Activated CD8-positive, alpha-beta memory T cell treated with anti-CD3 and anti-CD28 coated beads for 1 hour (primary cell): ENCODE measurements at places on chromosomes 11 and 22.

DNA sequence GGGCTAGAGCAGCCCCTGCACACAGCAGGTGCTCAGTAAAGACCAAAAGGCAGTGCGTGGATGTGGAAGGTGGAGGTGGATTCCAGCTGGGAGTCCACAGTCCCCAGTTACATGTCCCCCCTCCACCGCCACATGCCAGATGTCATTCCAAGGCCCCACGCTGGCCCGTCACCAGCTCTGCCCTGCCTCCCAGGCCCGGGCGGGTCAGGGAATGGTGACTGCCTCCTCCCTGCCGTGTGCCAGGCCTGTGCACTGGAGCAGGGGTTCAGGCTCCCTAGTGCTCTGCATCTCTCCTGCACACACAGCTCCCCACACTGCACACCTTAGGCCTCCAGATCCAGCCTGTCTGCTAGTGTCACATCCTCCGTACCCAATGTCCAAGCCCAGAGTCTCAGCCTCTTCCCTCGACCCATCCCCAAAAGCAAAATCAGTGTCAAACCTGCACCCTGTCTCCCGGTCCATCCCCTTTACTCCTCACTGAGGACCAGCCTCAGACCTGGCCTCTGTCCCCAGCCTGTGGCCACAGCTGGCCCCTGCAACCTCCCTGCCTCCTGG is 40.2 kb upstream of the PRODH start:
- no peak for DNase-seq

GRCh38 chr11:117488996-117489952 is 161.6 kb downstream of the CEP164 start:
- no peak for DNase-seq

DNA sequence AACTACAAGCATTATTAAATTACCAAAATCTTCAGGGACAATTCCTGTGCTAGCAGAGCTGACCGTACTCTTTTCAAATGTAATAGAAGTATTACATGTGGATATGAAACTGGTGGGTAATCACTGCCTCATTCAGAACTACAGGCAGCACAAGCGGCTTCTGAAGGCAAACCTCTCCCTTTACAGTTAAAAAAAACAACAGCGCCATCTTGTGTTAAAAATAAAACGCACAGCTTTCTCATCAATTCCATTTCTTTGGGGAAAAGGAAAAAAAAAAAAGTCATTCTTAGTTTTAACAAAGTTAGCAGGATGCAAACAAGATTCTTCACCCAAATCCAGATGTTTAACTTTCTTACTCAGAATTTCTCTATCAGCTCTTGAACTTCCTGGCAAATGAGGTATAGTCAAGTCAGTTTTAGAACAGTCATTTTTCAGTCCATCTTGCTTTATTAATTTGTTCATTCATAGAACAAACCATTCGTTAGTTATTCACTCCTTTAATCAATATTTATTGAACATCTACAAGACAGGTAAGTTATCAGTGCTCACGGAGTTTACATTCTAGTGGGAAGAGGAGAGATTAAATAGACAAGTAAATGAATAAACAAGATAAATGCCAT is 331.8 kb upstream of the MPPED2 start:
- DNase-seq = no peak

GRCh38 chr11:98365190-98365589 is 655.6 kb upstream of the CNTN5 start:
- no peak for DNase-seq

DNA sequence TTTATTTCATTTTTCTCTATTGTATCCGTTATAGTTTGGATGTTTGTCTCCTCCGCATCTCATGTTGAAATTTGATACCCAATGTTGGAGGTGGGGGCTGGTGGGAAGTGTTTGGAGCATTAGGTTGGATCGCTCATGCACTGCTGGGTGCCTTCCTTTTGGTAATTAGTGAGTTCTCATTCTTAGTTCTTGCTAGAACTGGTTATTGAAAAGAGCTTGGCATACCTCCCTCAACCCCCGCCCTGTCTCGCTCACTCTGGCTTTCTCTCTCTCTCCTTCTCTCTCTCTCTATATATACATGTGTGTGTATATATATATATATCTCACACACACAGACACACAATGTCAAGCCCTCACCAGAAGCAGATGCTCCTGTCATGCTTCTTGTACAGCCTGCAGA is 978.7 kb downstream of the DLG2 start:
- no peak for DNase-seq

DNA sequence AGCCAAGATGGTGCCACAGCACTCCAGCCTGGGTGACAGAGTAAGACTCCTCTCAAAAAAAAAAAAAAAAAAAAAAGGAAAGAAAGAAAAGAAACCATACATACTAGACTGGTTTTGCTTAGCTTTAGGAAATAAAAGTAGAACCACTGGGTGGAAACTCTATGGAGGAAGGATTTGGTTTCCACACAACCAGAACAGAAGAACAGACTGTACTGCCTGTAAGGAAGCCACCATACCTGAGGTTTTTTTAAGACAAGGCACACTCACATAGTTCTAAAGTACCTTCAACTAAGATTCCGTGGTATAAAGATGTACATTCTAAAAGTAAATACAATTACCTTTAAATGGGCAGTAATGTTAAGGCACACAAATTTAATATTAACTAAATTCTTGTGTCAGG is 58.6 kb downstream of the NUP98 start:
- DNase-seq = no peak

DNA sequence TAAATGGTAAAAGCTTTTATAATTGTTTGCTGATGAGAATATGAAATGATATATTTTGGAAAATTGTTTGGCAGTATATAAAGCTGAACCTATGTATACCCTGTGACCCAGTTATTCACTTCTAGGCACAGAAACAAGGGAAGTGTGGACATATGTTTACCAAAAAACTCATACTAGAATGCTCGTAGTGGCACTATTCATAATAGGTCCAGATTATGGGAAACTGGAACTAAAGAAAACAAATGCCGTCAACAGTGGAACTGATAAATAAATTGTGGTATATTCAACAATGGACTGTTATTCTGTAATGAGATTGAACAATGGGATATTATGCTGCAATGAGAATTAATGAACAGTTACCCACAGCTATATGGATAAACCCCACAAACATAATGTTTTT is 32.8 kb downstream of the CSTPP1 start:
- no peak for DNase-seq

GRCh38 chr11:8267831-8268529 is 4.3 kb upstream of the LMO1 start:
- no peak for DNase-seq

DNA sequence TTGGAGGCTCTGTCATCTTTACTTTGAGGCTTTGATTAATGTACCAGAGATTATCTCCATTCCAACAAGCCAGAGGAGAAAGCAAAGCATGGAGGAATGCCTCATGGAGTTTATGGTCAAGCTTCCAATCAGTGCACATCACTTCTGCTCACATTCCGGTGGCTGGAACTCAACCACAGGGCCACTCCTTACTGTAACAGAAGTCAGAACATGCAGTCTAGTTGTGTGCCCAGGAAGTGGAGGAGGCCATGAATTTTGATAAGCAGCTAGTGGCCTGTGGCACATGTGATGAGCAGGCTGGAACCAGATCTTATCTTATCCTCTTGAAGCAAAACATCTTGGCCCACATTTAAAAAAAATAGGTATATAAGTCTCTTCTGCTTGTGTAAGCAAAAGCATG is 258.9 kb upstream of the ARHGAP20 start:
- no peak for DNase-seq

GRCh38 chr22:27844256-27844655 is 42.7 kb upstream of the MN1 start:
- no peak for DNase-seq

DNA sequence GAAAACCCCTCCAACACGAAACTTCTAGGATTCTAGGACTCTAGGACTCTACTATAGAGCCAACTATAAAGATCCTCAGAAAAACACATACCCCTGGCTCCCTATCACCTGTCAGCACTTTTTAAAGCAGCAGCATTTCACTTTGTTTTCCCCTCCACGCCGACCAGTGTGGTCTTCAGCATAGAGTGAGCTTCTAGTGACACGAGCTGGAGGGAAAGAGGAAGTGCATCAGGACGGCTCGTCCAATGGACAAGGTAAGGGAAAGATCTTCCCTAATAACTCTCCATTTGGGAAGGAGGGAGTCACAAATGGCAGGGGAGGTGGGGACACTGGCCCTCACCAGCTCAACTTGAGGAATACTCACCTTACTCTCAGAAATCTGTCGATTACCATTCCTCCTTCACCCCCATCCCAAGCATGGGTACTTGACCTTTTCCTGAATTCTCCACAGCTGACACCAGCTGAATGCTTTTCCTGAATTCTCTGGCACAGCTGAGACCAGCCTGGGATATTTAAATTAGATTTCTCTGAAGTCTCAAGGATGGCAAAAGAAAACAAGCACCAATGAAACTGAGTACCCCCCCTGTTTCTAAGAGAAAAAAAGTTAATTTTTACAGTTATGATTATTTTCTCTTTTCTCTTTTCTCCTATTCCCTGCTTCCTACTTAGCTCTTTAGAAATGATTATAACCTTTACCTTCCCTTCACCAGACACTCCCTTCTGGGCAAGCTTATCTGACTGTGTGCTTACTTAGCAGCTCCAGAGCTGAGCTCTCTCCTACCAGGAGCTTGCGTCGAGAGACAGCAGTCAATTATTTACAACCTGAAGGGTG is 33.3 kb upstream of the NNMT start:
- no peak for DNase-seq

- no peak for DNase-seq
Measured at GRCh38 chr11:85029964-85030363, 597.2 kb downstream of the DLG2 start.

GRCh38 chr22:37762389-37762836 is 45.3 kb upstream of the GCAT start:
- no peak for DNase-seq

DNA sequence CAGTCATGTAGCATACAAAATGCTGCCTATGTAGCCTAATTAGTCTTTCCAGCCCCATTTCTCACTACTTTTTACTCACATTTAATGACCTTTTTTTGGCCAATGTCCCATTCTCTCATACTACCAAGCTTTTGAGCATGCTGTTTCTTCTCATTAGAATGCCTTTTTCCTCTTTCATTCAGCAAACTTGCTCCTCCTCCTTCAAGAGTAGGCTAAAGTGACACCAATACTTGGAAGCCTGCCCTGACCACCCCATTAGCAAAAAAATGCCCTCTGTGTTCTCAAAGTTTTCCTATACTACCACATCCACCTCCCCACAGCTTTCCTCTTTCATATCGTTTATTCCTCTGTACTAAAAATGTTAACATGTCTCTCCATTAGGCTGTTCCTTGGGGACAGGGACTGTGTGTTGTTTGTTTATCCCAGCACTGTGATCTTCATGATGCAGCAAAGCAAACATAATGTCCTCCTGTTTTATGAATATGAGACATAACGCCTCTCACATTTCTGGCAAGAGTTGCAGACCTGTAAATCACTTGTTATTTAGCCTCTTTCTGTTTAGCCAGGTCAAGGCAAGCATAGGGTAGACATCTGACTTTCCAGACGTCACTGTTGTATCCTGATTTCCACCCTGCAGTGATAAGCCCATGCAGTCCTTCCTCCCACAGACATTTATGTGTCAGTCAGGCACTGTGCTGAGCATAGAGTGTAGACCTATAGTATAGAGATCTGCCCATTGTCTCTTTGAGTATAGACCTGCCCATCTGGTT is 62.0 kb upstream of the UCP3 start:
- DNase-seq = no peak

DNA sequence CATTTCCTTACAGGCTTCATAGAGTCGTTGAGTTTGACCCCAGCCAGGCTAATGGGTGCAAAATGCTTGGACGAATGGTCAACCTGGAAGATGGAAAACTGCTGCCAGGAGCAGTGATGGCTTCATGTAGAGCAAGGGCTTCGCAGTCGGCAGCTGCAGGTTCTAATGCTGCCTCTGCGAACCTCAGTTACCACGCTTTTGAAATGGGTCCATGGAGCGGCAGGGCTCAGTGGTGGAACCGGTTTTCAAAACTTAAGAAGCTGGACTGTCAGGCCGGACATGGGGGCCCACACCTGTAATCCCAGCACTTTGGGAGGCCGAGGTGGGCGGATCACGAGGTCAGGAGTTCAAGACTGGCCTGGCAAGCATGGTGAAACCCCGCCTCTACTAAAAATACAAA is 55.9 kb upstream of the PRR5 start:
- DNase-seq = no peak

GRCh38 chr11:75280770-75281468 is 40.3 kb downstream of the TPBGL start:
- no peak for DNase-seq

DNA sequence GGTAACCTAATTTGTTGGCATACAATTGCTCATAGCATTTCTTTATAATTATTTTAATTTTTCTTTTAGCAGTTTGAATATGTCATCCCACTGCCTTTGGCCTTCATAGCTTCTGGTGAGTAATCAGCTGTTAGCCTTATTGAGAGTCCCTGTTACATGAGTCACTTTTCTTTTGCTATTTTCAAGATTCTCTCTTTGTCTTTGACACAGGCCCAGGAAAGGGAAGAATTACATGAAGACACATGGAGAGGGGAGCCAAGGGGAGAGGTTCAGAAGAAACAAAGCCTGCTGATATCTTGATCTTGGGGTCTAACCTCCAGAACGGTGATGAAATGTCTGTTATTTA is 418.2 kb downstream of the METTL15 start:
- no peak for DNase-seq

DNA sequence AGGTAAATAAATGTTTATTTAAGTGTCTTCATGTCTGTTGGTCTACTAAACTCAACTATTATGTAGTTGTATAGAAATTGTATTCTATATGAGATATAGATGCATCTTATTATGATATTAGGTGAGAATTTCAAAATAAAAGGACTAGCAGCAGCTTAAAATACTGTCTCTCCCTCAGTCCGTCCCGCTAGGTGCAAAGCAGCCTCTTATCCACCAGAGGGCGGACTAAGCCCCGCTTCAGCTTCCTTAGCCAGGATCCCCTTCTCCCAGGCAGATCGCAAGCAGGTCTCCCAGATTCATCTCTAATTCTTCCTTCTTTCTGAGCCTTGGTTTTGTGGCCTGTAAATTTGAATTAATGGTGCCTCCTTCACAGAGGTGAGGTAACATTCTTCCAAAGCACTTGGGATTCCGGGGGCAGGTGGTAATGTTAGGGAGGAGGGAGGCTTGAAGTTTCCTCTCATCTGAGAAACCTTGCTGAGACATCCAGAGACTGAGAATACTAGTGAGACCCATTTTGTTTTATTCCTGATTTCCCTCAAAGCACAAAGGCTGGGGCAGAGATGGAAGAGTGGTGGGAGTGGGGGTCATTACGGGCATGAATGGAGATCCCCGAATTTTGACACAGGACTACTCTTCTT is 13.5 kb upstream of the INSC start:
- DNase-seq = peak; percentile 19

GRCh38 chr11:66478729-66479393 is 1.4 kb upstream of the DPP3 start:
- DNase-seq = no peak
